NCI-H1694 (cell line): ENCODE measurements at places on chromosomes 5 and 9.
A peak's percentile ranks its signal among the peaks of the same experiment; 100 is the strongest.

- DNase-seq = no peak
Measured at GRCh38 chr9:89366711-89367110, 48.4 kb downstream of the SECISBP2 start.

- DNase-seq = peak; percentile 8
Measured at GRCh38 chr9:126514037-126514821, 99.5 kb upstream of the LMX1B start.

- DNase-seq = no peak
Measured at GRCh38 chr9:68446836-68447235, 90.4 kb downstream of the PGM5 start.

GRCh38 chr5:94524841-94525697 lies 93.3 kb downstream of the KIAA0825 start:
- peak; percentile 20 for DNase-seq

GRCh38 chr5:141677415-141677814 lies 4.6 kb downstream of the ARAP3 start:
- DNase-seq = peak; percentile 14

- no peak for DNase-seq
Measured at GRCh38 chr5:103744159-103744558, 181.6 kb upstream of the NUDT12 start.
